ENCODE measurements at places on chromosomes 6 and 20. TPM values are rescaled to one million over a fixed set of nuclear protein-coding genes. Genes with fewer than 3 reads are reported as not detected.

GRCh38 chr6:163728442-163729126, 314.1 kb downstream of the QKI start:
- no peak for DNase-seq

DNA sequence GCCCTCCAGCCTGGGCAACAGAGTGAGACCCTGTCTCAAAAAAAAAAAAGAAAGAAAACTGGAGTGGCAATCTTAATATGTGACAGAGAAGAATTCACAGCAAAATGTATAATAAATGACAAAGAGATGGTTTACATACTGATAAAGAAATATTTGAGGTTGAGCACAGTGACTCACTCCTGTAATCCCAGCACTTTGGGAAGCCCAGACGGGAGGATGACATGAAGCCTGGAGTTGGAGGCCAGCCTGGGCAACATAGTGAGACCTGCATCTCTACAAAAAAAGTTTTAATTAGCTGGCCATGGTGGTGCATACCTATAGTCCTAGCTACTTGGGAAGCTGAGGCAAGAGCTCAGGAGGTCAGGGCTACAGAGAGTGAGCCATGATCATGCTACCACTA, 12.4 kb upstream of the DEFB118 start:
- DNase-seq = no peak

DNA sequence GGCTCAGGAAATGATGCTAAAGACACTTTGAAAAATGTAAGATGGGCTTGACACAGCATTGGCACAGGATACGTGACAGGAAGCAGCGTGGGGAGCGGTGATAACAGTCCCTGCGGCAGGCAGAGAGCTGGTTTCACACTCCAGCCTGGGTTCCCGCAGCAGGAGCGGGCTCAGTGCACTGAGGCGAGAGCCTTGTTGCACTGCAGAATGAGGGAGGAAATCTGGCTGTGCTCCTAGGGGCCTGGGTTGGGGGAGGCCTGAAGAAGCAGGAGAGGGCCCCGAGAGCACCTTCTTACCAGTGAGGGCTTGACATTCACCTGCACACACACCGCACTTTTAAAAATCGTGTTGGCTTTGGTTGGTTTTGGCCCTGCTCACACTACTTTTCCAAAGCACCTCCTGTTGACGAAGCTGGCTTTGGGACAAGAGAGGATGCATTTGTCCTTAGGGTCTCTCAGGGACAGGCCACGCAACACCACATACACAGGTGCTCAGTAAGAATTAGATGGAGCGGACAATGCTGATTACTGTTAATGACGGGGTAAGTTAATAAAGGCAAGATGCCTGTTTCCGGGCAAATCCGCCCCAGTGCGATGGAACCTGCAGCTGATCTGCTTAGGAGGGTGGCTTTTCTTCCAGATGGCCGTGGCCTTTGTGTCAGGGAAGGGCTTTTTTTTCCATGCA, 49.4 kb upstream of the ARMC2 start:
- no peak for DNase-seq

GRCh38 chr6:96794980-96795379, 42.3 kb downstream of the GPR63 start:
- no peak for DNase-seq

GRCh38 chr6:99871641-99872040, 122.4 kb downstream of the MCHR2 start:
- no peak for DNase-seq

- no peak for DNase-seq
Measured at GRCh38 chr20:49969234-49969633, 13.5 kb upstream of the SNAI1 start.

GRCh38 chr6:112938650-112939049, 591.5 kb downstream of the RFPL4B start:
- no peak for DNase-seq

DNA sequence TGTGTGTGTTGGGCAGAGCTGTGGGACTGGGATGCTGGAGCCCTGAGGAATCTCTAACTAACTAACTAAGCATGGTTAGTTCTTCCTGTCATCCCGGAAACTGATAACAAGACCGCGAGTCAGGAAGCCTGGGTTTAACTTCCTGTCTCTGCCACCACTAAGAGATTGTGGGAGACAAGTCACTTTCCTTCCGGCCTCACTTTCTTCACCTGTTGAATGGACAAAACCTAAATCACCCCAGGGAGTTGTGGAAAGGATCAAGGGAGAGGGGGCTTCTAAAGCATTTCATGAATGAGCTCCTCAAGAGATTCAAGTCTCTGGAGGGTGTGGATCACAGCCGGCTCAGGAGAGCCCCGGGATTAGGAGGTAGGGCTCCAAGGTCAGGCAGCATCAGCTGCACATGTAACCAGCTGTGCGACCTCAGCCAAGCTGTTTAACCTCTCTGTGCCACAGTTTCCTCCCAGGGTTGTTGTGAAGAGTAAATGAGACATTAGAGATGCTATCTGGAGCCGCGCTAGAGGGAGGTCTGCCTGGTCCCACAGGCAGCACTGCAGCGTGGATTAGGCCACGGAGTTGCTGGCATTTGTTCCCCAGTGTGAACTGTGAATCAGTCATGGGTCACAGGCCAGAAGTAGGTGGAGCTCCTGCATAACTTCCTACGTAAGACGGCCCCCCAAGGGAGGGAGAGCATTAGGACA, 105.1 kb downstream of the TOX2 start:
- no peak for DNase-seq

- no peak for DNase-seq
Measured at GRCh38 chr6:84249724-84250123, 22.3 kb upstream of the CEP162 start.

GRCh38 chr20:57059055-57059596, 207.3 kb downstream of the BMP7 start:
- no peak for DNase-seq

Gene CDYL
- 63.3 TPM for total RNA-seq

Gene PSORS1C2
- 0.49 TPM for total RNA-seq

Gene DOK5
- 30.8 TPM for total RNA-seq
